ENCODE measurements at places on chromosomes 3 and 15.

DNA sequence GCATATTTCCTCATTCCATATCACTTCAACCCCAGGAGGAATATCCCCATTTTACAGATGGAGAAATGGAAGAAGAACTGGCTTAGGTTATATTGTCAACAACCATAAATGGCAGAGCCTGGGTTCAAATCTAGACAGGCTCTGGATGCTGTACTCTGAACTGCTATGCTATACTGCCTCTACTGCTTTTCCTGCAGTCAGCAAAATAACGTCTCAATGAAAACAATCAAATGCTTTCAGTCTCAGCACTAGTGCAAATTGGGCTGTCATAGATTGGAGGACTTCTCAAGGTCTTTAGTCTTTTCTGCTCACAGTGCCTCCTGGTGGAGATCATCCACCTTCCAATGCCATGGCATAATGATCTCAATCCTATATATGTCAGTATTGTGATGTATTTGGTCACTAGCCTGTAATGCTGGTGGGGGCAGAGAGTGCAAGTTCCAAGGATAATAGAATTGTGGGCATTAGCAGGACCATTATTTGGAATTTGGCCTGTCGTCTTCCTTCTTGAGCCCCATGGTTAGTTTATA lies 285.0 kb downstream of the CLSTN2 start:
- DNase-seq: no peak

- DNase-seq: peak; percentile 62
These were observed 80.0 kb downstream of the SQOR start for GRCh38 chr15:45714590-45715488.

DNA sequence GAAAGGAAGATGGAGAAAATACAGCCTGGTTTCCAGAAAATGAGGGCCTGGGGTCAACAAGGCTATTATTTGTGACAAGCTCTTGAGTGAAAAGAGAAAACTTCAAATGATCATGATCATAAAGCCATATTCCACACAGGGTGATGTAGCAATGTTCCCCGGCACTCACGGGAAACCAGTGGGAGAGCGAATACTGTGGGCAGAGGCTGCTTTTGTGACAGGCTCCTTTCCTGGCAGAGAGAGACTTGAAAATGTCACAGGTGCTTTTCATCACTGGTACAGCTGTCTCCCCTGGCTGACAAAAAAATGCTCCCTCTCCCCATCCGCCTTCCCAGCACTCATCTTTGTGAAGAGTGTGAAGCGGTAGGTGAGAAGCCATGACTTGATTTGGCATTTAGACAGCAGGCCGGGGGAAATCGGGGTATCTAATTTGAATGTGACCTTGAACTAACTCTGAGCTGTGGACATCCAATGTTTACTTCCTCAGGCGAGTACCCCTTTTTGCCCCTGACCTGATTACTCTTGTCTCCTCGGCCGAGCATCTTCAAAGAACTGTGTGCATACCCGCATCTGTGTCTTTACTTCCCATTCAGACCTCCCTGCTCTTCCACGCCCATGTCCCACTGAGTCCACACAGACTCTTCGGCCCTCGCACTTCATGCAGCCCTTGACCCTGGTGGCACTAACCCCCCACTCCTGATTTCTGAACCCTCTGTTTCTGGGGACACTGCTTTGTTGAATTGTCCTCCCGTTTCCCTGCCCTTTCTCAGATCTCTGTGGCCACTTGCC lies 23.2 kb downstream of the CA12 start:
- no peak for DNase-seq

- DNase-seq: peak; percentile 63
These were observed 152.7 kb downstream of the CD47 start for GRCh38 chr3:107938143-107938542.

GRCh38 chr15:48103647-48104046 lies 17.1 kb upstream of the SLC24A5 start:
- no peak for DNase-seq

Data from stromal cell of bone marrow (primary cell).